ENCODE measurements at places on chromosomes 12 and 14. TPM values are rescaled to one million over a fixed set of nuclear protein-coding genes. Genes with fewer than 3 reads are reported as not detected.

KRT72 gene
- total RNA-seq = 3.2 TPM

PIANP gene
- 0.32 TPM for total RNA-seq

SCN8A gene
- total RNA-seq = 1.0 TPM

NEUROD4 gene
- not detected for total RNA-seq

BCL11B gene
- 62.1 TPM for total RNA-seq

DNA sequence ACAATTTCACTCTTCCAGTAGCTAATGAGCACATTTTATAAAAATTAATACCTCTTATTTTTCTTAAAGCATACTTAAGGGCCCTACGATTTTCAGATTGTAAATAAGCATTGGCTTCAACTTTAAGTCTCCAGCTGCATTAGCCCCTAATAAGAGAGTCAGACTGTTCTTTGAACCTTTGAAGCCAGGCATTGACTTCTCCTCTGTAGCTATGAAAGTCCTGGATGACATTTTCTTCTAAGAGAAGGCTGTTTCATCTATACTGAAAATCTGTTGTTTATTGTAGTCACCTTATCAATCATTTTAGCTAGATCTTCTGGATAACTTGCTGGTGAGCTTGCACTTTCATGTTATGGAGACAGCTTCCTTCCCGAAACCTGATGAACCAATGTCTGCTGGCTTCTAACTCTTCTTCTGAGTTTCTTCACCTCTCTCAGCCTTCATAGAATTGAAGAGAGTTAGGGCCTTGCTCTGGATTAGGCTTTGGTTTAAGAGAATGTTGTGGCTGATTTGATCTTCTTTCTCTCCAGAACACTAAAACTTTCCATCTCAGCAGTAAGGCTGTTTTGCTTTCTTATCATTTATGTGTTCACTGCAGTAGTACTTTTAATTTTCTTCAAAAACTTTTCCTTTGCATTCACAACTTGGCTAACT lies 377.1 kb upstream of the RGS6 start:
- H3K4me1 ChIP-seq = peaks cover 78% of the 10 kb centered on the region
- H3K36me3 ChIP-seq = peaks cover 2% of the 10 kb centered on the region
- peak overlapping the region; percentile 98 for H3K27ac ChIP-seq

DNA sequence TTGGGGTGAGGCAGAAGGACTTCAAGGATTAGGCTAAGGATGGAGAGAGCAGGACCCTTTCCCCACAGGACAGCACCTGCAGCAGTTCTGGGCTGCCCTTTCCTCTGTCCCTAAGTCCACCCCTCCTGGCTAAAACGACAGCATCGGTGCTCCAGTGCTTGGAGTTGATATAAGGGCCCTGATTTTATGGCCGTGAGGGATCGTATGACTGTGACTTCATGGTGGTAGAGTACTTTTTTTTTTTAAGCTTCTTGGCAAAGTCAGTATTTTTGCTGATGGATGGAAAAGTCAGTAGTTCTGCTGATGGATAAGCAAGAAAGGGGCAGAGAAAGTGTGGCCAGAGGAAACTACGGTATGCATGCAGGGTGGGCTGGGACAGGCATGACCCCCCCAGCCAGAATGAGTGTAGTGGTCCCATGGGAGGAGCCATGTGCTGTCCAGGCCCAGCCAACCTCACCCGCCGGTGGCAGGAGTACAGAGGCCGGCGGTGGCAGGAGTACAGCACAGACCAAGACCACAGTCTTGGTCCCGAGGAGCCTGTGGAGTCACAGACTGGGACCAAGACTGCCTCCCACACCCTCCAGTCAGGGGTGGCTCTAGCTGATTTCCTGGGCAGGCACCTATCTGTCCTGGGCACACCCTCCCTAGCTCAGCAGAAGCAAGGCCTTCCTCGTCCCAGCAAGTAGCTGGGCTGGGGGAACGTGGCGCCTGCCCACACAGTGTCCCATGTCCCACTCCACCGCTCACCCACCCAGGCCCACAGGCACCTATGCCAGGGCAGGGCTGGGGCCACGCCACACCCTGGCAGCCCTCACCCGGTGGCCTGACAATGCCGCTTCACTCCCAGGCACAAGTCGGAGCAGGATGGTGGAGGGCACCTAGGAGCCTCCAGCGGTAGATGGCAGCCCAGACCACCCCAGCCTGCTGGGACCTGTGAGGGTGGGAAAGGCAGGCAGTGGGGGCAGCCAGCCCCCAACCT lies 46.3 kb downstream of the CCDC88C start:
- peak overlapping the region; percentile 94 for H3K27ac ChIP-seq
- peak overlapping the region; percentile 57 for H3K4me3 ChIP-seq

DNA sequence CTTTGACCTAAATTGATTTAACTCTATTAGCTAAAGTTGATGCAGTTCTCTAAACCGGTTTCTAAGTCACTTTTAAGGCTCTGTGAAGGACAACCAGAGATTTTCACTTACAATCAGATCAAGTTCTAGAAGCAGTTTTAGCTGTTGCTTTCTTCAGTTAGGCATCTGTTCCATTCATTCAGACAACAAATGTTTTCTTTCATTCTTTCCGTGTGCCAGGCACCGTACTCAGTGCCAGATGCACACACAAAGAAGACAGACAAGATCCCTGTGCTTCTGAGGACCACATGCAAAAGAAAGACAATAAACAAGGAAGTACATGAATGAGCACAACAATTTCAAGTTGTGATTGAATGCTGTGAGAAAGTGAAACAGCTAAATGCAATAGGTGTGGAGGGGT lies 11.1 kb upstream of the EGLN3 start:
- no peak overlapping the region for H3K4me3 ChIP-seq
- DNase-seq = no peak
- no peaks in the 10 kb centered on the region for H3K36me3 ChIP-seq
- peaks cover 3% of the 10 kb centered on the region for H3K4me1 ChIP-seq
- no peak overlapping the region for H3K27ac ChIP-seq

DNA sequence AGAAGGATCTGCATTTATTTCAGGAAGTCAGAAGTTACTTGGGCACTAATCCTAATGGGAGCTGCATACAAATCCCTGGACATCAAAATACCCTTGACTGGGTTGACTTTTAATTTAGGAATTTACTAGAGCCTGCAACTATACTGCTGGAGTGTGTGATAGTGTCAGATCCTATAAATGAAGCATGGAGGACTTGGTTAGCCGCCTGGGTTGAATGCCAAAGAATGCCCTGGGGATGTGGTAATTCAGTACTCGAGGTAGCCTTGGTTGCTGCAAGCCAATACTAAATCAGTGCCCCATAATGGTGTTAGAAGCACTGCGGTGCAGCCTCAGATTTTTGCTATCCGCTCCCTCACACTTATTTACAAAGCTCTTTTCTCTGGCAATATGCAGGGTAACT lies 184.9 kb downstream of the CAPZA3 start:
- H3K27me3 ChIP-seq = peaks cover 6% of the 10 kb centered on the region
- no peaks in the 10 kb centered on the region for H3K4me1 ChIP-seq
- no peak overlapping the region for H3K4me3 ChIP-seq
- H3K36me3 ChIP-seq = no peaks in the 10 kb centered on the region
- no peak for DNase-seq

DNA sequence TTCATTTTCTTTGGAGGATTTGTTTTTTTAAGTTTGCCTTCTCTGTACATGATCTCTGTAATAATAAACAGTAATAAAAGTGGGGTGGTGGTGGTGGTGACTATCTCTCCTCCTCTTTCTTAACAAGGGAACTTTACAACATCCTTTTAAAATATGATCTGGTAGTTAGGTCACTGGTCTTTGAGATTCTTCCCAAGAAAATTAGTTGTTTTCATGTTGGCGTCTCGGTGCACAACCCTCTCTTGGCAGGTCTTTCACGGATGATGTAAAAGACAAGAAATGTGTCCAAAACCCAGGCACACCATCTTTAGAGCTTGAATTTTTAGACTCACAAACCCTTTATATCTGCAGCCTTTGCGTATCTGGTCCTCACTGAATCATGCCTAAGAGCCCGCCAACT lies 488.5 kb upstream of the TBX3 start:
- H3K27ac ChIP-seq = no peak overlapping the region
- H3K27me3 ChIP-seq = peaks cover 2% of the 10 kb centered on the region
- no peaks in the 10 kb centered on the region for H3K4me1 ChIP-seq

DNA sequence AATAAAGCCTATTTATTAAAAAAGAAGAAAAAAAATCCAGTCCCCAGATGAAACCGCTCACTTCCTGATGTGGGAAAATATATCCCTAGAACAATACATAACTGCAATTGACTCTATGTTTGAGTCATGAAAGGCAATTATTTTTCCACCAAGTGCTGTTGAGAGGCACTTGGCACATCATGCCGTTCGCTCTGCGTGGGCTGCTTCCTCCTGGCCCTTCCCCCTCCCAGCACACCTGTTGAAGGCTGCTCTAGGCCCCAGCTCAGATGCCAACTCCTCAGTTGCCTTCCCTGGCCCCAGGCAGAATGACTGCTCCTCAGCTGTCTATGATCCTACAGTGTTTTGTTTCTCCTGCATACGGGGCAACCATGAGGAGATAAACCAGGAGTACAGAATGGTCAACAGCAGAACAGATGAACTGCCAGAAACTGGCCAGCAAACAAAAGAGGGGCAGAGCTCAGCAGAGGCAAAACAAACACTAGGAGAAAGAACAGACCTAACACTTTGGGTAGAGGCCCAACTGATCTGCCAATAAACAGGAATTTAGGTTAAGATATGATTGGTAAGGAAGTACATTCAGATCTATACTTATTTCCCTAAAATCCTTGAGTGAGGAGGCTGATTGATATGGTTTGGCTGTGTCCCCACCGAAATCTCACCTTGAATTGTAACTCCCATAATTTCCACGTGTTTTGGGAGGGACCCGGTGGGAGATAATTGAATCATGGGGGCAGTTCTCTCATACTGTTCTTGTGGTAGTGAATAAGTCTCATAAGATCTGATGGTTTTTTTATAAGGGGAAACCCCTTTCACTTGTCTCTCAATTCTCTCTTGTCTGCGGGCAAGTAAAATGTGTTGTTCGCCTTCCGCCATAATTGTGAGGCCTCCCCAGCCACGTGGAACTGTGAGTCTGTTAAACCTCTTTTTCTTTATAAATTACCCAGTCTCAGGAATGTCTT lies 58.6 kb downstream of the SLC38A1 start:
- peak overlapping the region; percentile 58 for H3K4me3 ChIP-seq
- no peaks in the 10 kb centered on the region for H3K27me3 ChIP-seq
- DNase-seq = peak; percentile 88
- peaks cover 79% of the 10 kb centered on the region for H3K4me1 ChIP-seq
- H3K36me3 ChIP-seq = peaks cover 79% of the 10 kb centered on the region
- peak overlapping the region; percentile 97 for H3K27ac ChIP-seq

DNA sequence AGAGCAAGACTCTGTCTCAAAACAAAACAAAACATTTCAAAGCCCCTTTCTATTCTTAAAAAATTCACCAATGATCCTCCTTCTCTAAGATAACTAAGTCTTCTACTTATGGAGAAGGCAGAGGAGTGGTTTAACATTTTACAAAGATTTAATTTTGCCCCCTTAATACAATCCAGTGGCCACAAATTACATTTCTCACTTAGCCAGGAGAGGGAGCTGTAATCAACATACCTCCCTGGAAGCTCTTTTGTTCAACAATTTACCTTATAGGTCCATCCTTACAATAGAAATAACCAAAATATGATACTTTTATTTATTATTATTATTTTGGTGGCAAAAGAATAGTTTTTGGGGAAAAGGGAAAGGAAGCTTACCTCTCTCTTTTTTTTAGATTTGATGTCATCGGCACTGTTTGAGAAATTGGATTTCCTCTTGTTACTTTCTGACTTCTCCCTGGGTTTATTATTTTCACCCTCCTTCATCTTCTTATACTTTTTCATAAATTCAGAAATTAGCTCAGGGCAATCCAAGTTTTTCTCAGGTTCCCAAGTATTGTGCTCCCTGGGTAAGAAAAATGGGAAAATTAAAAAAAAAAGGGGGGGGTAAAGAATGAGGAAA lies 28.1 kb downstream of the CBX5 start:
- peaks cover 10% of the 10 kb centered on the region for H3K4me1 ChIP-seq
- H3K27ac ChIP-seq = no peak overlapping the region
- H3K4me3 ChIP-seq = no peak overlapping the region
- H3K27me3 ChIP-seq = no peaks in the 10 kb centered on the region
- peaks cover 46% of the 10 kb centered on the region for H3K36me3 ChIP-seq

DNA sequence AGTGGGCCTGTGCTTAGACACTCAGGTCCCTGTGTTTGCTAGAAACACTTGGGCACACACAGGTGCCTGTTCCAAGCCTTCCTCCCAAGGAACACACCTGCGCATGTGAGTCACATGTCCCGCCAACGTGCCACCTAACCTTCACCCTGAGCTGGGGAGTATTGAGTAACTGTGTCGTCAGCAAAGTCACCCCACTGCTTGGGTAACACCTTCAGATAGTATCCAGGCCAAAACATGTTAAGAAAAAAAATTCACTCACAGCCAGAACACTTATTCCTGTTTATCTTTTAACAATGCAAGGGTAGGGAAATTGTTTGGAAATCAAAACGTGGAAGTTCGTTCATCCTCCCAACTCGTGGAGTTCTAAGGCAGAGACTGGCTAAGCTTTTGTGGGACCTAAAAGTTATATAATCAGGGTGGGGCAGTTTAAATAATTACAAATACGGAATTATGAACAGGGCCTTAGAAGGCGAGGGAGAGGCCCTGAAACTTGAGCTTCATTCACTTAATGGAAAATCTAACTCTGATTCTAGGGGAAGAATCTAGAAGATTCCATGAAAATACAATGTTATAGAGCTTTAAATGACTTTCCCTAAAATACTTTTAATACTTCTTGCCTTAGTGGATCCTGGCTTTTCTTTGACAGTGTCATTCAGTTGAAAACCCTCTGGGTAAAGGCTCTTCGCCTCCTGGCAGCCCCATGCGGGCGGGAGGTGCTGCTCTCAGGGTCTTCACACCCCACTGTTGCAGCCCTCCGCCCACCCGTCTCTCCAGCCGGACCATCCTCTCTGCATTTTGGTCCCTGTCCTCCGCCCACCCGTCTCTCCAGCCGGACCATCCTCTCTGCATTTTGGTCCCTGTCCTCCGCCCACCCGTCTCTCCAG lies 30.3 kb upstream of the ADIPOR2 start:
- H3K36me3 ChIP-seq = no peaks in the 10 kb centered on the region
- DNase-seq = peak; percentile 74
- peaks cover 28% of the 10 kb centered on the region for H3K4me1 ChIP-seq
- peak overlapping the region; percentile 34 for H3K27ac ChIP-seq
- no peaks in the 10 kb centered on the region for H3K27me3 ChIP-seq
